ENCODE measurements at places on chromosomes 4 and X.

- DNase-seq: no peak
Measured at GRCh38 chr4:145851511-145852201, 87.0 kb downstream of the ZNF827 start.

- DNase-seq: no peak
Measured at GRCh38 chr4:185464887-185465286, 6.6 kb downstream of the CCDC110 start.

GRCh38 chr4:6342530-6343293 lies 73.1 kb downstream of the WFS1 start:
- no peak for DNase-seq

- DNase-seq: no peak
Measured at GRCh38 chr4:110134269-110134869, 64.0 kb downstream of the ELOVL6 start.

GRCh38 chrX:13367950-13368349 lies 48.1 kb upstream of the ATXN3L start:
- no peak for DNase-seq

DNA sequence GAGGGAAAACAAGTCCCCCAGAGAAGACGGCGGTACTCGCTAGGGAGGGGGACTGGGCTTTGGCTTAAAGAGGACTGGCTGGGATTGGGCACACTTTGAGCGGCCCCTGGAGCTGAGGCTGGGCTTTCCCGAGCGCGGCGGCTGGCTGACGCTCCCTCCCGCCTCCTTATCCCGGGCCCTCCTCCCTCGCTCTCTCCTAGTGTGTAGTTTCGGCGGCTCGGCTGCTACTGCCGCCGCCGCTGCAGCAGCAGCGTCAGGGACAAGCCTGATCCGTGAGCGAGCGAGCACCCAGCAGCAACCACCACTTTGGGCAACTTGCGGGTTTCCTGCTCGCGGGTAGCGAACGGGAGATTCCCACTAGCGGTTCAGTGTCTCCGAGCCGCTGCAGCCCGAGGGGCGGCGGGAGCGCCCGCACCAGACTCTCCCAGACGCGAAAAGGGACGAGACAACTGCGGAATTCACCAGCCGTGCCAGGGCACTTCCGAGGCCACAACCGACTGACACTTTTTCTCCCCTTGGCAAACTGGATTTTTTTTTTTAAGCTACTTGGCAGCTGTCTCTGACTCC lies 632 bp upstream of the PCDH7 start:
- no peak for DNase-seq

GRCh38 chr4:85778632-85779131 lies 303.7 kb downstream of the ARHGAP24 start:
- DNase-seq: no peak

DNA sequence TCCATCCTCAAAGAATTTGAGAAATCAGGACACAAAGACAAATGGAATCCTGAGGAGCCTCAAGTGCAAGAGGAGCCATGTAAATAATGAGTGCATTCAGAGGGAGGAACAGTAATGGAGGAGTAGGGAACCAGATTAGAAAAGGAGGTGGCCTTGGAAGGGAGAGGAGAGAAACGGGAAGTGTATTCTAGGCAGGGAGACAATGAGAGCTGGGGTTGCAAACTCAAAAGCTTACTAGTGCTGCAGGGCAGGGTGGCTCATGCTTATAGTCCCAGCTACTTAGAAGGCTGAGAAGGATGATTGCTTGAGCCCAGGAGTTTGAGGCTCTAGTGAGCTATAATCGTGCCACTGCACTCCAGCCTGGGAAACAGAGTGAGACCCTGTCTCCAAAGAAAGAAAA lies 113.2 kb upstream of the LSM6 start:
- DNase-seq: no peak
